Frontal cortex (tissue), 4 donors: ENCODE measurements at places on chromosomes 7 and 10. TPM values are rescaled to one million over a fixed set of nuclear protein-coding genes. Genes with fewer than 3 reads are reported as not detected.

Gene DENND2A
- total RNA-seq = 25.7 TPM

Gene STX1A
- total RNA-seq = 62.0 TPM

Gene BHLHA15
- total RNA-seq = 8.6 TPM

Gene SLC25A28
- 25.3 TPM for total RNA-seq
